ENCODE measurements at places on chromosomes 7 and 10. TPM values are rescaled to one million over a fixed set of nuclear protein-coding genes. Genes with fewer than 3 reads are reported as not detected.

GNGT1 gene
- total RNA-seq, result not detected

RBM20 gene
- total RNA-seq, result 2.1 TPM

VPS41 gene
- 26.1 TPM for total RNA-seq

SLC16A9 gene
- total RNA-seq, result 0.10 TPM

LRMDA gene
- 5.6 TPM for total RNA-seq

SLC16A12 gene
- total RNA-seq, result 0.19 TPM

ALOX5 gene
- total RNA-seq, result 0.20 TPM

TFPI2 gene
- 246 TPM for total RNA-seq

SNCG gene
- total RNA-seq, result 12.8 TPM

NAT16 gene
- 0.29 TPM for total RNA-seq

LMOD2 gene
- total RNA-seq, result not detected

Measured in A549 treated with ZK216348 at 1 μM for 4 hours (cell line).